Activated naive CD8-positive, alpha-beta T cell treated with anti-CD3 and anti-CD28 coated beads for 36 hours (primary cell): ENCODE measurements at places on chromosomes 6 and 20. TPM values are rescaled to one million over a fixed set of nuclear protein-coding genes. Genes with fewer than 3 reads are reported as not detected.

DNA sequence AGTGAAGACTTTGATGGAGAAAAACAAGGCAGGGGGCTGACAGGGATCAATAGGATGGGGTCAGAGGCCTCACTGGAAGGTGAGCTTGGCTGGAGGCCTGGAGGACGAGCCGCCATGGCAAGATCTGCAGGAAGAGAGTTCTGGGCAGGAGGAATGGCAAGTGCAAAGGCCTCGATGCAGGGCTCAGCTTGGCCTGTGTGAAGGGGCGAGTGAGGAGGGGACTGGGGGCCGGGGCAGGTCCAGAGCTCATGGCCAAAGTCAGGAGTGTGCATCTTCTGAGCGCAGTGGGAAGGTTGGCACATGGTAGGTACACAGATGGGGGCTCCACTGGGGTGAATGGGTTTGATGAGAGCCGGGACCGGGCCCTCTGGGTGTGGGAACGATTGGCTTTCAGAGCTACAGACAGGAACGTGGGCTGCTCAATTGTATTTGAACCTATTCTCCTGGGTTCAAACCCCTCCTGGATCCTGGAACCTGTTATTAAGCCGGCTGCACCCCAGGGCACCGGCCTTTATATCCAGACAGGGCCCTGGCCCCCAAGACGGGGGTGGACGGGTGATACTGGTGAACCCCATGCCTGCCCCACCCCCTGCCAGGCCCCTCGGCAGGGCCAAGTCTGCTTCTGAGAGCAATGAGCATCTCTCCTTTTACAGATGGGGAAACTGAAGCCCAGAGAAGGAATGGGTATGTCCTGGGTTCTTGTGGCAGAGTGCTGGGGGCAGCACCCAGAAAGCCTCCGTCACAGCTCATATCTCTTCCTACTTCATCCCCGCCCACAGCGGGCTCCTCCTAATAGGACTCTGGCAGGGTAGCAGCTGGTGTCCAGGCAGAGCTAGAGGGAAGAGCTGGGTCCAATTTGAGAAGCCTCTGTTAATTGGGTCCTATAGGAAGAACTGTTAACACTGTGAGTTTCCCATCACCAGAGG, 106.1 kb downstream of the CEBPB start:
- no peaks in the 10 kb centered on the region for H3K36me3 ChIP-seq
- H3K4me1 ChIP-seq: peaks cover 6% of the 10 kb centered on the region
- DNase-seq: no peak

- H3K4me1 ChIP-seq: no peaks in the 10 kb centered on the region
- H3K36me3 ChIP-seq: no peaks in the 10 kb centered on the region
- H3K4me3 ChIP-seq: no peak overlapping the region
- DNase-seq: no peak
- H3K27me3 ChIP-seq: no peaks in the 10 kb centered on the region
- no peak overlapping the region for H3K27ac ChIP-seq
Measured at GRCh38 chr6:94401311-94401710, 982.0 kb upstream of the EPHA7 start.

DNA sequence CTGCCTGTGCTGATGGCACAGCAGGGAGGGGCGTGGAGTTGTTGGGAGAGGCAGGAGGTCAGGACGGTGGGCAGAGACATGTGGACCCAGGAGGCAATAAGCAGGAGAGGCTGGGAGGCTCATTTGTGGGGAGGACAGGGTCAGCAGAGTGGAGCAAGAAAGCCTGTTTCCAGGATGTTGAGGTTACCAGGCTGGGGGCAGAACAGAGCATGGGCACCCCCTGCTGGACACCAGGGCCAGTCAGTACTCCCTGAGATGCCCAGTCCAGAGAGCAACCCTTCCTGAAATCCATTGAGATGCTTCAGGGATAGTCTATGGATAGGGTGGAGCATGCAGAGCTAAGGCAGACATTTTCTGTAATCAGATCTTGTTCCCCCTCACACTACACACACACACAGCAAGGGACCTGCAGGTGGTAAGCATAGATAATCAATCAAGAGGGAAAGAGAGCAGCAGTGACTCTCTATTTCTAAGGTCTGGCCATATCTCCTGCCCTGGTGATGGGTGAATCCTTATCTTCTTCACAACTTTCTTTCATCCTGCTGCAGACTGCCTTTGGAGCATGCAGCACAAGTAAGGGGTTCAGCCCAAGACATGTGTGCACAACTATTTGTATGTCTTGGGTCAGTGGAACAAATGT, 41.7 kb downstream of the MOCS1 start:
- H3K36me3 ChIP-seq: no peaks in the 10 kb centered on the region
- H3K4me3 ChIP-seq: no peak overlapping the region

GRCh38 chr6:20202699-20203302, 9.5 kb downstream of the MBOAT1 start:
- peaks cover 6% of the 10 kb centered on the region for H3K36me3 ChIP-seq
- peaks cover 20% of the 10 kb centered on the region for H3K4me1 ChIP-seq
- DNase-seq: no peak
- H3K27ac ChIP-seq: no peak overlapping the region
- no peak overlapping the region for H3K4me3 ChIP-seq

DNA sequence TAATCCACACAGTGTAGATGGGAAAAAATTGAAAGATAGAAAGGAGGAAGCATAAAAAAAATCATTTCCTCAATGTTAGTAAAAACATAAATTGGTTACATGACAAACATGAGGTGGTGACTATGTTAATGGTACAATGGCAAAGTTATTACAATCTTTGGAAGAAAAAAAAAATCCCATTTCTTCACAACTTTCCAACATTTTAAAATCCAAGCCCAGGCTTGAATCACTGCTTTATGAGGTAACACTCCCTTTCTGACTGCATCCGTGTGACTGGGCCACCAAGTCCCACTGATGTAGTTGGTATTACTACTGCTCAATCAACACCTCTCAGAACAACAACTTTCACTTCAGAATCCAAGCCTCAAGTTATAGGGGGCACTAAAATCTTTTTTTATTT, 160.4 kb downstream of the BTBD9 start:
- no peaks in the 10 kb centered on the region for H3K27me3 ChIP-seq
- no peaks in the 10 kb centered on the region for H3K4me1 ChIP-seq
- DNase-seq: no peak

FRK gene
- 0.08 TPM for total RNA-seq

DDX43 gene
- total RNA-seq: 0.39 TPM

ZSCAN31 gene
- 2.5 TPM for total RNA-seq

- H3K36me3 ChIP-seq: peaks cover 9% of the 10 kb centered on the region
- H3K27ac ChIP-seq: no peak overlapping the region
- H3K4me1 ChIP-seq: peaks cover 13% of the 10 kb centered on the region
- no peak for DNase-seq
- peaks cover 18% of the 10 kb centered on the region for H3K27me3 ChIP-seq
- no peak overlapping the region for H3K4me3 ChIP-seq
Measured at GRCh38 chr20:45340236-45340847, 7.9 kb downstream of the SDC4 start.

DNA sequence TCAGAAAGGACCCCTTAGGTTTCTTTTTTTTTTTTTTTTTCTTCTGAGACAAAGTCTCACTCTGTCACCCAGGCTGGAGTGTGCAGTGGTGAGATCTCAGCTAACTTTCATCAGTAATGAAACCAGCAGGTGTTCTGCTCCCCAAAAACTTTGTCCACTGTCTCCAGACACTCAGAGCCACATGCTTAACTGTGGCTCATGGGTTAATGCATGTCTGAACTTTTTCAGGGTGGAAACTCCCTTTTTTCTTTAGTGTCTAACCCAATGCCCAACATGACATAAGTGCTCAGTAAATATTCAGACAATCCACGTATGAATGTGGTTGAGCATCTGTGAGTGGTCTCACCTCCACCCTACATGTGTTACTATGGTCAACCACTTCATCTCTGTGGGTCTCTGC, 45.4 kb downstream of the MYB start:
- no peaks in the 10 kb centered on the region for H3K27me3 ChIP-seq
- no peak overlapping the region for H3K27ac ChIP-seq
- H3K4me1 ChIP-seq: peaks cover 21% of the 10 kb centered on the region
- DNase-seq: no peak

DNA sequence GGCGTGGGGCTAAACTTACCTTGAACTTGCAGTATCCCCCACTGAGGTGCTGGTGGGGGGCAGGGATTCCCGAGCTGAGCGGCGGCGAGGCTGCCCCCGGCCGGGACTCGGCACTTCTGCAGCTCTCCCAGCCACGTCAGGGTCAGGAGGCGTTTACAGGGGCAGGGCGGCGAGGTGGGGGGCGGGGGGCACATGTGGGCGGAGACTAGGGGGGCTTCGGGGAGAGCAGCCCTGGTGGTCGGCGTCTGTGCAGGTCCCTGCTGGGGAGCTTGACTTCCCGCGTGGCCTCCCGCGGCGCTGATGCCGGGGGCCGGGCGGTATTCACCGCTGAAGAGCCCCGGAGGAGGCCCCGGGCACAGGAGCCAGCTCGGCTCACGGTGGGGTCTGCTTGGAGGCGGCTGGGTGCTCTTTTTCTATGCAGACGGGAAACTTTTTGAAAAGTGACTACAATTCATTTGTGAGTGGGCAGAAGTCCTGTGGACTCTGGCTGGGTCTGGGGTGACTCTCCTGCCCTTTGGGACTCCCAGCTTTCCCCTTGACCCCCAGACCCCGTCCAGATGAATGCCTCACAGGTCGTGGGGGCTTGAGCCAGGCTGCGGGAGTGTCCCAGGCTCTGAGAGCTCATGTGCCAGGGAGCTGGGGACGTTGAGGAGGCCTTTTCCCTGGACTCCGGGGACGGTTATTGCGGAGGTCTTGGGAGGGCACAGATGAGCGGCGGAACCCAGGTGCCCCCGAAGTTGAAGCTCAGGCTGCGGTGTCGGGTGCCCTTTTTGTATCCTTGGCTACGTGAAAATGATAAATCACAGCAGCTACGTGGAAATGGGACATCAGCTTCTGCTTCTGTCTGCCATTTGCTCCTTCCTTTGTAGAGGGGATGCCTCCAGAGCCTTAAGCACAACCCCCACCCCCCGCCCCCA, 75.9 kb upstream of the GATA5 start:
- no peak overlapping the region for H3K27ac ChIP-seq
- H3K4me1 ChIP-seq: peaks cover 4% of the 10 kb centered on the region
- H3K36me3 ChIP-seq: no peaks in the 10 kb centered on the region
- DNase-seq: no peak
- no peak overlapping the region for H3K4me3 ChIP-seq

DNA sequence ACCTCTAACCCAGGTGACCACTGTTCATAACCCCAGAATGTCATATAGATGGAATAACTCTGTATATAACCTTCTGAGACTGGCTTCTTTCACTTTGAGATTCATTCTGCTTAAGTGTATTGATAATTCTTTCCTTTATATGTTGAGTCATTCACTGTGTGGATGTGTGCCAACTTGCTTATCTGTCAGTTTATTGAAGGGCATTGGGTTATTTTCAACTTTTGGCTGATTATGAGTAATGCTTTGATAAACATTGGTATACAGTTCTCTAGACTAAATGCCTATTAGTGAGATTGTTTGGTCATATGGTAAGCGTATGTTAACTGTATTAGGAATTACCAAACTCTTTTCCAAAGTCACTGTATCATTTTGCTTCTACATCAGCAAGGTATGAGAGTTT, 453.4 kb upstream of the SPTLC3 start:
- no peak for DNase-seq
- H3K36me3 ChIP-seq: no peaks in the 10 kb centered on the region
- no peaks in the 10 kb centered on the region for H3K27me3 ChIP-seq
- no peak overlapping the region for H3K4me3 ChIP-seq

PDE7B gene
- 0.54 TPM for total RNA-seq

- no peak for DNase-seq
- H3K36me3 ChIP-seq: peaks cover 2% of the 10 kb centered on the region
- H3K4me1 ChIP-seq: peaks cover 3% of the 10 kb centered on the region
- H3K4me3 ChIP-seq: no peak overlapping the region
- H3K27me3 ChIP-seq: no peaks in the 10 kb centered on the region
- no peak overlapping the region for H3K27ac ChIP-seq
Measured at GRCh38 chr6:139355172-139355571, 19.3 kb downstream of the CITED2 start.

DNA sequence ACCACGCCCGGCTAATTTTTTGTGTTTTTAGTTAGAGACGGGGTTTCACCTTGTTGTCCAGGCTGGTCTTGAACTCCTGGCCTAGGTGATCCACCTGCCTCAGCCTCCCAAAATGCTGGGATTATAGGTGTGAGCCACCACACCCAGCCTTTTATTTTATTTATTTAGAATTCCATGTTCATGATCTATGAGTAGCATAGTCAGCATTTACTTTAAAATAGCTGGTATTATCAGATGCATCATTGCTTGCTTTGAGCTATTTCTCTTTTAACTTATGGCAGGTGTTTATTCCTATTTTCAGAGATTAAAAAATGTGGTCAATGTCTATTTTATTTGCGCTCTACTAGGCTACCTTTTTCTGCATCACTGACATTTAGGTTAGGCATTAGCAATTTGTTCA, 152.0 kb downstream of the UTRN start:
- H3K4me3 ChIP-seq: no peak overlapping the region
- H3K4me1 ChIP-seq: no peaks in the 10 kb centered on the region
- no peak for DNase-seq
- H3K27me3 ChIP-seq: no peaks in the 10 kb centered on the region
- H3K27ac ChIP-seq: no peak overlapping the region

GRCh38 chr6:18536591-18537055, 149.5 kb downstream of the RNF144B start:
- H3K4me3 ChIP-seq: no peak overlapping the region
- H3K27ac ChIP-seq: no peak overlapping the region
- peaks cover 40% of the 10 kb centered on the region for H3K27me3 ChIP-seq
- H3K36me3 ChIP-seq: no peaks in the 10 kb centered on the region
- no peak for DNase-seq

ANKRD66 gene
- not detected for total RNA-seq

GRCh38 chr6:10460096-10460495, 45.2 kb upstream of the TFAP2A start:
- peaks cover 29% of the 10 kb centered on the region for H3K27me3 ChIP-seq
- H3K27ac ChIP-seq: no peak overlapping the region
- no peak overlapping the region for H3K4me3 ChIP-seq

DNA sequence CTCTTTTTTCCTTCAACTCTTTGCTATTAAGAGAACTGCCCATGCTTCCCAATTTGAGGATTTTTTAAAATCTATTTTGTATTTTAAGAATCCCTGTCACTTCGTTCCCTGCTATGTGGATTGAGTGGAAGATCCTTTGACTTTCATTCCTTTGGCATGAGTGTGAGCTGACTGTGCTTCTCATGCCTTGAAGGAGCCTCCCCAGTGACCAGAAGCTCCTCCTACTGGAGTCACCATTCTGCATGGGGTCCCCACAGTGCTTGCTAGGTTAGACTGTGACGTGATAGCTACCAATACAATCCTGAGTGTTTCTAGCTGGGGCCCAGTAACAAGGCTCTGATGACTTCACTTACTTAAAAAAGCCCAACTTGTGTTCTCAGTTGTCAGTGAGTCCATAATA, 104.4 kb upstream of the LAMP5 start:
- no peaks in the 10 kb centered on the region for H3K4me1 ChIP-seq
- DNase-seq: no peak
- H3K27ac ChIP-seq: no peak overlapping the region
- no peaks in the 10 kb centered on the region for H3K36me3 ChIP-seq
- no peak overlapping the region for H3K4me3 ChIP-seq

C20orf144 gene
- 0.21 TPM for total RNA-seq

GRCh38 chr20:54197621-54198604, 10.0 kb upstream of the PFDN4 start:
- no peaks in the 10 kb centered on the region for H3K36me3 ChIP-seq
- no peaks in the 10 kb centered on the region for H3K27me3 ChIP-seq
- no peak overlapping the region for H3K4me3 ChIP-seq
- H3K4me1 ChIP-seq: peaks cover 4% of the 10 kb centered on the region
- no peak overlapping the region for H3K27ac ChIP-seq
